AG04450 (cell line): ENCODE measurements at places on chromosomes 7 and 10.

GRCh38 chr7:68458010-68458908 lies 1140.0 kb upstream of the AUTS2 start:
- DNase-seq = no peak

- DNase-seq = no peak
Measured at GRCh38 chr7:157483971-157484410, 147.2 kb downstream of the DNAJB6 start.

DNA sequence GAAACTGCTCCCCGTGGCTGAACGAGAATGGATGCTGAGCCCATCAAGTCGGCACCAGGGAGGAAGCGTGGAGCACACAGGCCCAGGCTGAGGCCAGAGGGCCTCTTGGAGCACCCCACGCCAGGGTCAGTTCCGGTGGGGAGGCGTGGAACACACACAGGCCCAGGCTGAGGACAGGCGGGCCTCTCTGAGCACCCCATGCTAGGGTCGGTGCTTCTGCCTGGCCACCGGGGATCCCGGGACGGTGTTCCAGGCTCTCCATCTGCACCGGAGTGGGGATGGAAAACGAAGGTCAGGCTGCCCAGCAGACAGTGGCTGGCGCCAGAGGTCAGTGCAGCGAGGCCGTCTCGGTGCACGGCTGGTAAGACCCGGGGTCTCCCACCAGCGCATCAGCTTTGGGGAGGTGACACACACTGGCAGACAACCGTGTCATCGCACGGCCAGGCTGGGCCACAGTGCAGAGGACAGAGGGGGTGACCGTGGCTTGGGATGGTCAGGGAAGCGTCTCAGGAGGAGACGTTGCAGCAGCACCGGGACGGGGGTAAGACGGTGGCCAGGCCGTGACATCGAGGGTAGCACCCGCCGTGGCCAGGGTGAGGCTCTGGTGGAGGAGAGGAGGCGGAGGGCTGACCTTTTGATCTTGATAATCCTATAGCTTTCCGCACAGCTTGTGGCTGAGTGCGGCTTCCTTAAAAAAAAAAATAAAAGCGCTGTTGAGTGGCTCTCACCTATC lies 203.9 kb downstream of the ELFN1 start:
- no peak for DNase-seq

DNA sequence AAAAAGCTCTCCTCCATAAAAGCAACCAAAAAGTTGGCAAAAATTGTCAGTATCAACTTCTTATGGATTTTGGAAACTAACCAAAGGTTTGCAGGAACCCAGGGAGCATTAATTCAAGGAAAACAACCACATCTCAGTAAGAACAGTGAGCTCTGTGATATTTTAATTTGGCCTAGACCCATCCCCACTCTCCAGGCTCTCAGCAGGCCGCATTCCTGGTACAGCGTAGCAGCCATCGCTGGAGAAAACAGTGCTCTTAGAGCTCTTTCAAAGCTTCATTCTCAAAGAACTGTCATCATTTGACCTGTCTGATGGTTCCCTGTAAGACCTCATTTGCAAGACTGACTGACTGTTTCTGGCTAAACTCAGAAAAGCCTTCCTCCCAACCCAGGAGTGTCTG lies 81.9 kb downstream of the NUDCD3 start:
- DNase-seq = no peak

- DNase-seq = no peak
Measured at GRCh38 chr7:97075928-97076327, 41.6 kb upstream of the SDHAF3 start.
